ENCODE measurements at places on chromosomes 12 and 14. TPM values are rescaled to one million over a fixed set of nuclear protein-coding genes. Genes with fewer than 3 reads are reported as not detected.

DNA sequence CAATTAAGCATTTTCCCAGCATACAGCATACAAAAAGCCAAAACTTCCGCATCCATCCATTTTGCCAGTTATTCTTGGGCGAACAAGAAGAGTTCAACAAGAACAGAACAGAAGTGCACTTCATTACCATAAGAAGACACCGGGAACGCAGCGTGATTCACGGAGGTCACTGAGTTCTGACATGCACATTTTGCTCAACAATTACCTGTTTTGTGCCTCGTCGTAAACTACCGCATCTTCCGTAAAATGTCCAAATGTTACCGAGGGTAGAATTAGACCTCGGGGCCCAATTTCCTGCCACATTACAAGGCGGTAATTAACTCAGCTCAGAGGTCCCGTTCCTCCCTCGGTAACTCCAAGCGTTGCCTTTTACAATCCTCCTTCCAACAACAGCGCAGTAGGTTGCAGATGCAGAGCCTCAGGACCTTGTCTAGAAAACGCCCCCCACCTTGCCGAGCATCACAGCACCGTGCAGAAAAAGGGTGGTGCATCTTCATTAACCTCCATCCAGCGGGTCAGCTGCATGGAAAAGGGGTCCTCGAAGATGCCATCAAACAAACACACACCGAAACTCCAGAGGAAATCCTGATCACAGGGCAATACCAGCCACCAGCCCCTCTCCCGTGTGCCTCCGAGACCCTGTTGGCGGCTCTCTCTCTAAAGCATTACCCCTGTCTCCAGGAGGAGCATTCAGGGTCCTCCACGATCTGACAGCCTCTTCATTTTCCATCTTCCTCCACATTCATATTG lies 125.2 kb downstream of the BCL11B start:
- no peak overlapping the region for H3K27ac ChIP-seq
- H3K27me3 ChIP-seq = no peaks in the 10 kb centered on the region
- DNase-seq = no peak
- H3K4me3 ChIP-seq = no peak overlapping the region

- no peaks in the 10 kb centered on the region for H3K27me3 ChIP-seq
- no peak overlapping the region for H3K4me3 ChIP-seq
- no peaks in the 10 kb centered on the region for H3K36me3 ChIP-seq
- H3K4me1 ChIP-seq = no peaks in the 10 kb centered on the region
Observed at GRCh38 chr14:69948351-69948750, 69.1 kb downstream of the SMOC1 start.

DNA sequence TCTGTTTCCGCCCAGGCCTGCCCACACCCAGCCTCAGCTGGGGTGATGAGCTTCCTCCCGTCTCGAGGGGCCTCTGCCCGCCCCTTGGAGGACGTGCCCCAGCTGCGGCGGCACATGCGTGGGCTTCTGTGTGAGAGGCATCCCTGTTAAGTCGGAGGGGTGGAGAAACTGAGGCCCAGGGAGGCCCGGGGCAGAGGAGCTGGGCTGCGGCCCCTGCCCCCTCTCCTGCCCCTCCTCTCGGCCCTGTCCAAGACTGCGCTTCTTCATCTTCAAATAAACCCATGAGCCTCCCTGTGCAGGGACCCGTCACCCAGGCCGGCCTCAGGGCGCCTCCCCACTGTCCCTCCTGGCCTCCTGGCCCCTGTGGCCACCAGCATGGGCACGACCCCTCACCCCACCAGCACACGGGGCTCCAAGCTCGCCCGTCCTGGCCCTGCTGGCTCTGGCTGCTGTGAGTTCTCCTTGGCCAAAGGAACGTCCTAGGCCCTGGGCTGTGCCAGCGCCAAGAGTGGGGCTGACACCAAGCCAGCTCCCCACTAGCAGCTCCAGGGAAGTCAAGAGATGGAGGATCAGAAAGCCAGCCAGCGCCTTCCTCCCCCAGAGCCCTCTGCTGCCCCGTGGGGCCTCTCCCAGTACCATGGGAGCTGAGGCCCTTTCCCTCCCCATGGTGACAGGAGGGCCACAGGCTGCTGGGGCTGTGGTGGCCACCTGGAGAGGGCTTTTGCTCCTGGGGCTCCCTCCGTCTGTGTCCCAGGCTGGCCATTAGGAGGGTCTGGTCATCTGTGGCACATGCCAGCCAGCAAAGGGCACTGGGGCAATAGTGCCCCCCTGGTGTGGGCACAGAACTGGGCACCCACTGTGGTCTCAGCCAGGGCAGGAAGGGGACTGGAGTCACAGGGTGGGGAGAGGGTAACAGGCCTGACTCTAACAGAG lies 180.4 kb downstream of the KIF26A start:
- H3K4me1 ChIP-seq = no peaks in the 10 kb centered on the region
- no peak overlapping the region for H3K27ac ChIP-seq
- H3K27me3 ChIP-seq = no peaks in the 10 kb centered on the region
- DNase-seq = no peak
- no peak overlapping the region for H3K4me3 ChIP-seq

GRCh38 chr12:26978801-26979200 lies 35.4 kb downstream of the TM7SF3 start:
- no peaks in the 10 kb centered on the region for H3K27me3 ChIP-seq
- no peaks in the 10 kb centered on the region for H3K4me1 ChIP-seq
- no peak overlapping the region for H3K27ac ChIP-seq
- H3K36me3 ChIP-seq = peaks cover 9% of the 10 kb centered on the region
- H3K4me3 ChIP-seq = no peak overlapping the region

DNA sequence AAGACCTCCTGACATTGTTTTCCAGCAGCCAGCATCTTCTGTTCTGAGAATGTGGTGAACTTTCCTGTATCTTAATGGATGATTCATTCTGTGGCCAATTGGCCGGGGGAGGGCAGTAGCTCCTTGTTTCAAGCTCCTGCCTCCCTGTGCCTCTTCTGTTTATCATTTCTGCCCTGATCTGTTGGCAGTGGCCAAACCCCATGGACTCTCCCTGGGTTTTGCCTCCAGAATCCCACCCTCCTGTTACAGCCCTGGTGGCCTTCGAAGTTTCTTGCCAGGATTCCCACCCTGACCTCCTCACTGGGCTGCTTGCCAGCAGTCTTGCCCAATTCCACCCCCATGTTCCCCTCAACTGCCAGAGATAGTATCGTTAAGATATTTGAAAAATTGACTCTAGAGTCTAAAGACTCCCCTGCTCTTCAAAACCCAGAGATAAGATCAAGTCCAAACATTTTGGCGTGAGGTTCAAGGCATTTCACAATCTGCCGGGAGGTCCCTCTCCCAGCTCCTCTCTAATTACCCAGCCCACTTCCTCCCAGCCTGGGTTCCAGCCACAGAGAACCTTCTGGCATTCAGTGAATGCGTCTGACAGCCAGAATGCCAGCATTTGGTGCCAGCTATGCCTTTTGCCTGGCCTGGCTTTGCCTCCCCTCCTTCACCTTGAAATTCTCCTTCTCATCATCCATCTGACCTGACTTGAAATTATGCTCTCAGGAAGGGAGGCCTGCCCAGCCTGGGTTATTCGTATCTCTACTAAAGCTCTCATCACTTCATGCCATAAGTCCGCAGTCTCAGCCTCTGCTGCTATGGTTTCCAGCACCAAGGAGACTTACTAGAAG lies 37.7 kb upstream of the TXNRD1 start:
- no peak overlapping the region for H3K27ac ChIP-seq
- H3K27me3 ChIP-seq = no peaks in the 10 kb centered on the region
- no peak overlapping the region for H3K4me3 ChIP-seq
- DNase-seq = no peak
- no peaks in the 10 kb centered on the region for H3K36me3 ChIP-seq

DNA sequence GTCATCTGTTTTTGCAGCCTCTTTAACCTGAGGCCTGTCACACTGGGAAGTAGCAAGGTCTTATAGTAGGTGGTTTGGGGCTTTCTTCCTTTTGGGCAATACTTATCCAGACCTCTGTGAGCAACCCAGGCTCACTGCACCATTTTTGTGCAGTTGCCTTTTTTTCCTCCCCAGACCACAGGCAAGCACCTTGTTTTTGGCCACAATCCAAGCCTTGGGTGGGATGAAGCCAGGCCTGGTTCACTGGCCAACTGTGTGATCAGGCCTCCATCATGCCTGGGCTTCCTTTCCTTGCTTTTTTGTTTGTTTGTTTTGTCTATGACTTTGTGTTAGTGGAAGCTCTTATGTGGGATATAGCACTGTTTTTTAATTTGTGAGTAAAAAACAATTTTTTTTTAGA lies 71.7 kb downstream of the DNAH10 start:
- H3K4me3 ChIP-seq = no peak overlapping the region
- H3K27me3 ChIP-seq = no peaks in the 10 kb centered on the region
- no peaks in the 10 kb centered on the region for H3K36me3 ChIP-seq
- H3K27ac ChIP-seq = no peak overlapping the region
- H3K4me1 ChIP-seq = no peaks in the 10 kb centered on the region

DNA sequence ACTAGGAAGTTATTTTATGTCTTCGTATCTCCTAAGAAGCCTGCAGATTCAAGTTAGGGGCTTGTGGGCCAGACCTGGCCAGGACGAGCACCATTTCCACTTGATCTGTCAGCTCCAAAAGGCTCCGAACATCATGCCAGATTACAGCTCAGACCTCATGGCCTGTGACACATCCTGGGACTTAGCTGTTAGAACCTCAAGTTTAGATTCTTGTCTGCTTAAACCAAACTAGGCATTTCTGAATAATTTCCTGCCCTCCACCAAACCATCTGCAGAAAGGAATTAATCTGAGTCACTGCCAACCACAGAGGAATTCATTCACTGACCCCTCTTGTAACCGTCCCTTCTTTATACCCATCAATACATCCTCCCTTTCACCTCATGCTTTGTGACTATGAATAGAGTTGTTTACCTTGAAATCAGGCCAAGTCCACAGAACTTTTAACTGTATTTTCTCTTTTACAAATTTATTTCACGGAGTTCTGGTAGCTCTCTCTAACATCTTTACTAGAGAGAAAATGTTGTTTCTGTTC lies 120.3 kb downstream of the FBXL14 start:
- no peak for DNase-seq
- H3K36me3 ChIP-seq = no peaks in the 10 kb centered on the region
- H3K4me3 ChIP-seq = no peak overlapping the region
- H3K27me3 ChIP-seq = no peaks in the 10 kb centered on the region

- no peaks in the 10 kb centered on the region for H3K27me3 ChIP-seq
- no peaks in the 10 kb centered on the region for H3K36me3 ChIP-seq
- H3K27ac ChIP-seq = no peak overlapping the region
- no peak for DNase-seq
- no peak overlapping the region for H3K4me3 ChIP-seq
Observed at GRCh38 chr12:39375206-39375808, 67.6 kb downstream of the KIF21A start.

DNA sequence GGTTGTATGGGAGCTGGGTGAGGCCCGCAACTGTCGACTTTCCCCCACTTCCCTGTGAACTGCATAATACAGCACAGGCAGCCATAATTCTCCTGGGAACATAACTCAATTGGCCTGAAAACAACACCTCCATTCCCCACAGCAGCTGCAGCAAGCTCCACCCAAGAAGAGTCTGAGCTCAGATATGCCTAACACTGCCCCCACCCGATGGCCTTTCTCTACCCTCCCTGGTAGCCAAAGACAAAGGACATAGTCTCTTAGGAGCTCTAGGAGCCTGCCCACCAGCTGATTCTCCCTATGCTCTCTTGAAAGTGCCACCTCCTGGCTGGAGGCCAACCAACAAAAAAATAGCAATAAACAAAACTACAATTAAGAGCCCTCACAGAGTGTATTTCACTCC lies 542.7 kb upstream of the LMO3 start:
- H3K27ac ChIP-seq = no peak overlapping the region
- H3K4me1 ChIP-seq = no peaks in the 10 kb centered on the region
- no peak for DNase-seq
- no peak overlapping the region for H3K4me3 ChIP-seq
- no peaks in the 10 kb centered on the region for H3K36me3 ChIP-seq

DNA sequence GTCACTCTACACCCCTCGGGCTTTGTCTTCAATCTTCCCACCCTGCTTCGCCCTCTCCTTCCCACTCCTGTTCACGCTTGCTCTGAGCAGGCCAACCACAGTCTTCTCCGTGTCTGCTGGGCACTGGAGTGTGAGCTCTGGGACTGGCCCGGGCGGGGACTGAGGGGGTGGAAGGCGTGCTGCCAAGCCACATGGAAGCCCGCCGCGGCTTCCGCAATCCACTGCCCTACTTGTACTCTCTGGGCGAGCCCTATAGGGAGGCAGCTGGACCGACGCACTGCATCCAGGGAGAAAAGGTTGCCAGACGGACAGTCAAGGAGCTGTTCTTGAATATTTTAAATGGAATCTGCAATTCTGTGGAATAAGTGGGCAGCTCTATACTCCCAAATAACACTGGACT lies 24.8 kb downstream of the GOLGA3 start:
- no peak overlapping the region for H3K27ac ChIP-seq
- peaks cover 61% of the 10 kb centered on the region for H3K36me3 ChIP-seq
- no peak overlapping the region for H3K4me3 ChIP-seq
- no peaks in the 10 kb centered on the region for H3K27me3 ChIP-seq
- no peak for DNase-seq
- H3K4me1 ChIP-seq = no peaks in the 10 kb centered on the region

- H3K27ac ChIP-seq = no peak overlapping the region
- peaks cover 5% of the 10 kb centered on the region for H3K4me1 ChIP-seq
- H3K36me3 ChIP-seq = no peaks in the 10 kb centered on the region
- H3K4me3 ChIP-seq = no peak overlapping the region
- no peaks in the 10 kb centered on the region for H3K27me3 ChIP-seq
Observed at GRCh38 chr14:71693381-71693780, 238.8 kb upstream of the RGS6 start.

GRCh38 chr12:15928346-15928745 lies 17.2 kb downstream of the DERA start:
- no peak for DNase-seq
- no peak overlapping the region for H3K4me3 ChIP-seq
- no peak overlapping the region for H3K27ac ChIP-seq

- DNase-seq = no peak
- no peaks in the 10 kb centered on the region for H3K27me3 ChIP-seq
- no peak overlapping the region for H3K27ac ChIP-seq
- H3K4me3 ChIP-seq = no peak overlapping the region
- no peaks in the 10 kb centered on the region for H3K36me3 ChIP-seq
- H3K4me1 ChIP-seq = peaks cover 14% of the 10 kb centered on the region
Observed at GRCh38 chr12:89225808-89226411, 126.4 kb downstream of the DUSP6 start.

- H3K4me3 ChIP-seq = no peak overlapping the region
- no peaks in the 10 kb centered on the region for H3K36me3 ChIP-seq
- no peaks in the 10 kb centered on the region for H3K27me3 ChIP-seq
- H3K27ac ChIP-seq = no peak overlapping the region
- H3K4me1 ChIP-seq = peaks cover 20% of the 10 kb centered on the region
- no peak for DNase-seq
Observed at GRCh38 chr12:106249411-106250135, 1.8 kb upstream of the CKAP4 start.

DNA sequence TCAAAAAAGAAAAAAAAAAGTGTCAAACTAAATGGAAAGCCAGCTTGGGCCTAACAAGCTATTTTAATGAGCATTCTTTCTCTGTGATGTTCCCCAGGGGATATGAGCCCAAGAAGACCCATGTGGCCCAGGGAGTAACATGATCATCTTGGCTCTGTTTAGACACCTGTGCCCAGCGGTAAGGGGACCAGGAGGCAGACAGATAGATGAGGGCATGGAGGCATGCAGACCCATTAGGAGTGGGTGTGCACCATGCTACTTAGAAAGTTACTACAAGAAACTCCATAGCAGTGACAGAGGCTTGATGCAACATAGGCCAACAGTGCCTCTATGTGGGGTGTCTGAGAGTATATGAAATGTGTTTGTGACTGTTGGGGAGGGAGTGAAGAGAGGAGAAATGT lies 3.1 kb upstream of the CREBL2 start:
- no peak for DNase-seq
- H3K27me3 ChIP-seq = no peaks in the 10 kb centered on the region
- H3K4me1 ChIP-seq = peaks cover 22% of the 10 kb centered on the region
- H3K4me3 ChIP-seq = no peak overlapping the region

The LYZ gene
- polyA plus RNA-seq = not detected

The AQP6 gene
- polyA plus RNA-seq = not detected

The MSRB3 gene
- polyA plus RNA-seq = not detected

The ZBTB42 gene
- 2.7 TPM for polyA plus RNA-seq

The CRIP1 gene
- polyA plus RNA-seq = 1,031 TPM

The ASPG gene
- polyA plus RNA-seq = not detected

The MYL2 gene
- not detected for polyA plus RNA-seq

The ACVRL1 gene
- not detected for polyA plus RNA-seq
